ENCODE measurements at places on chromosomes 3 and 15.

DNA sequence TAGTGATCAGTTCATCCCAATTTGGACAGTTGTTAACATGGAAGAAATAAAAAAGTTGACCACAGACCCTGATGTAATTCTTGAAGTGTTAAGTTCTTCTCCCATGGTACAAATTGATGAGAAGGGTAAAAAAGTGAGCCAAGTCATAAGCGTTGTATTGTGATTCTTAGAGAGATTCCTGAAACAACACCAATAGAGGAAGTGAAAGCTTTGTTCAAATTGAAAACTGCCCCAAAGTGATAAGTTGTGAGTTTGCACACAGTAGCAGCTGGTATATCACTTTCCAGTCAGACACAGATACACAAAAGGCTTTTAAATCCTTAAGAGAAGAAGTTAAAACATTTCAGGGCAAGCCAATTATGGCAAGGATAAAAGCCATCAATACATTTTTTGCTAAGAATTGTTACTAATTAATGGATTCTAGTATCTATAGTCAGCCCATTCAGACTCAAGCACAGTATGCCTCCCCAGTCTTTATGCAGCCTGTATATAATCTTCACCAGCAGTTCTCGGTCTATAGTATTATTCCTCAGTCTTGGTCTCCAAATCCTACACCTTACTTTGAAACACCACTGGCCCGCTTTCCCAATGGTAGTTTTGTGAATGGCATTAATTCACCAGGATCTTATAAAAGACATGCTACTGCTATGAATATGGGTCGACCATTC, 38.2 kb downstream of the CDIN1 start:
- no peak for DNase-seq

GRCh38 chr3:183579967-183580900, 24.7 kb upstream of the KLHL6 start:
- no peak for DNase-seq

DNA sequence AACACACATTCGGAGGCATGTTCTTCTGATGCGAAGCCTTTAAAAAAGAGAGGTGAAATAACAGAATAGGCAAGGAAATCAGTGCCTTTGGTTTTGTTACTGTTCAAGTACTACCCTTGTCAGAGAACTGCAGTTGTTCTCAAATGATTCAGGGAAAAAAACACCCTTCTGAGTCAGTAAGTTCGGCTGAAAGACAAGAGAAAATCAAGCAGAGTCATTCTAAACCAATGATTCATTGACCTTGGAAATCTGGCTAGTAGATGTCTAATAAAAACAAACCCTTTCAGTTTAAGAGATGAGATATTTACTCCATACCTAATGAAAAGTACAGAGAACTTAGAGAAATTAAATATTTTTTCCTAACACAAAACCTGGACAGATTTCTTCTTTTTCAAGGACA, 72.7 kb upstream of the ABI3BP start:
- DNase-seq = no peak

GRCh38 chr3:182035324-182035723, 323.6 kb downstream of the SOX2 start:
- no peak for DNase-seq

DNA sequence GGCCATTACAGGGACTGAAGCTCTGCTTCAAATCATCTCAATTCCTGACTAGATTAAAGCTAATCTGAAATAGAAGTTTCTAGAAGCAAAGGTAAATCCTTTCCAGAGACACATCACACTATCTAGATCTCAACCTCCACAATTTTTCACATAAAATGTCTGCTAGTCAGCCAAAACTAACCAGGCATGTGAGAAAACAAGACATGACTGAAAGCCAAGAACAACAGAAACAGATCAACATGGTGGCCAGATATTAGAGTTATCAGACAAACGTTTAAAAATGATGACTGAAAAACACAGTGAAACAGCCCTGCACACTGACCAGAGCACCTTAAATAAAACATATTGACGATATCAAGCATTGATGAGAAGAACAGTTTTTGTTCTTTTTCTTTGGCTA, 59.1 kb downstream of the SUMF1 start:
- DNase-seq = no peak

GRCh38 chr15:63052961-63053698, 10.6 kb downstream of the TPM1 start:
- DNase-seq = no peak

DNA sequence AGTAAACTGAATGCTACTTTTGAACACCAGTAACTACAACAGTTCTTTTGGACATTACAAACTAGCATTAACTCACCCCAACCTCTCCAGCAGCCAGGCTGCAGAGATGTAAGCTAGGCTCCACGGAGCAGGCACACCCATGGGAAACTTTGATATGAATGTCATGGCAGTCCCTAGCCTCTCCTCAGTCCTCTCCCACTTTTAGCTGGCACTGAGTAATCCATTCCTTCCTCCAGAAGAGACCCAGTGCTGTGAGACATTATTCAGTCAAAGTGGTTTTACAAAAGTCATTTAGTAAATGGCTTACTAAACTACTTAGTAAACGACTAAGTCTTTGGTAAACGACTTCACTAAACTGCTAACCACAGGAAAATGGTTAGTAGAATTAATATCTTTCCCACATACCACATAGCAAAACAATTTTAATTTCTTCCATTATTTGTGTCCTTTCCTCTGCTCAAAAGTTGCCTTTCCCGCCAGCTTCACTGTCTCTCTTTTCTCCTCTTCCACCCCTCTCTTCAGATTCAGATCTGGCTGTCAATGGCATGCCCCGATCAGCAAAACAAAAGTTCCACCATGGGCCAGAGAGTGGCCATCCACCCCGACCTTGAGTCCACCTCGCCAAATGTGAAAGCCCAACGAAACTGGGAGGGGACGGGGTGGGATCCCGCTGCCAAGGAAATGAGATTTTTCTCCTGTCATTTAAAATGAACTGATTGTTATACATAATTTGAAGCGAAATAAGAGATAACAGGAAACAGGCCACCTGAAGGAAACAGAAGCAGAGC, 67.5 kb upstream of the TJP1 start:
- DNase-seq = no peak

GRCh38 chr3:30628205-30628900, 22.0 kb downstream of the TGFBR2 start:
- no peak for DNase-seq

DNA sequence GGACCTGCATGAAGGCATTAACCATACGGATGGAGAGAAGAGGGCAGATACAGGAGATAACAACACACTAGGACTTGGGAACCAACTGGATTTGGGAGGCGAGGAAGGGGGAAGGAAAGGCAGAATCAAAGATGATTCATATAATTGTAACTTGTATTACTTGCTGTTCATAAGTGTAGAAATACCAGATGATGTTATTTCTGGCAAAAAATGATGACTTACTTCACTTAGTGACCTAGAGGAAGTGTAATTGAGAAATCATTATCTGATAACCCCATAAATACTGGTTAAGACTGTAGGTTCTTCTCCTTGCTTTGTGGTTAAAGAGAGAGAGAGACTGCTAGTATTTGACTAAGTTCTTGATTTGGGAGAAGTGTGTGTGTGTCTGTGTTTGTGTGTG, 50.5 kb upstream of the GK5 start:
- no peak for DNase-seq

DNA sequence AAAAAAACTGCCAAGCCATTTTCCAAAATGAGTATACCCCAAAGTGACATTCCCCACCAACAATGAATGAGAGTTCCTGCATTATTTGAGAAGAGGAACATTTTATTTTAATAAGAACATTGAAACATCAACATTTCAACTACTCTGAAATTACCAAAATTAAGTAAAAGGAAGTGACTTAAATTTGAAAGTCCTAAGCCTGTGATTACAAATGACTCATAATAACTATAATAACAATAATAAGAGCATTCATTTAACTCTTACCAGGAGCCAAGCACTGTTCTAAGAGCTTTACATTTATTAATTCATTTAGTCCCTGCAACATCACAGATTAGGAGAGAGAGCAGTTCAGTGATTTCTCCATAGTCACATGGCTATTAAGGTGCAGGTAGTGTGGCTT, 32.4 kb downstream of the LRRC28 start:
- DNase-seq = no peak

DNA sequence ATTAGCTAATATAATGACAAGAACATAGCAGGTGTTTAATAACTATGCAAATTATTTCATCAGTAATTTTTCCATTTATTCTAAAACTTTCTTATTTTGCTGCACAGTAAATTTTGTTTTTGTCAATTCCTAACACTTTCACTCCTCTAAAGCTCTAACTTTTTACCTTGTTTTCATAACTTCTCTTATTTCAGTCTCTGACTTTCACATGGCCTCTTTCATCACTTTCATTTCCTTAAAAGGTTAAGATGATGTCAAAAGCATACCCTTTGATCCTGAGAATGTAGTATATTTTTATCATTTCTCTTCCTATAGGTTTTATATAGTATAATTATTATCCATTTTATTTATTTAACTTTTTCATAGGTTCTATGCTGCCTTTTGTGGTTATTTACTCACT, 1325.8 kb upstream of the ALCAM start:
- no peak for DNase-seq

DNA sequence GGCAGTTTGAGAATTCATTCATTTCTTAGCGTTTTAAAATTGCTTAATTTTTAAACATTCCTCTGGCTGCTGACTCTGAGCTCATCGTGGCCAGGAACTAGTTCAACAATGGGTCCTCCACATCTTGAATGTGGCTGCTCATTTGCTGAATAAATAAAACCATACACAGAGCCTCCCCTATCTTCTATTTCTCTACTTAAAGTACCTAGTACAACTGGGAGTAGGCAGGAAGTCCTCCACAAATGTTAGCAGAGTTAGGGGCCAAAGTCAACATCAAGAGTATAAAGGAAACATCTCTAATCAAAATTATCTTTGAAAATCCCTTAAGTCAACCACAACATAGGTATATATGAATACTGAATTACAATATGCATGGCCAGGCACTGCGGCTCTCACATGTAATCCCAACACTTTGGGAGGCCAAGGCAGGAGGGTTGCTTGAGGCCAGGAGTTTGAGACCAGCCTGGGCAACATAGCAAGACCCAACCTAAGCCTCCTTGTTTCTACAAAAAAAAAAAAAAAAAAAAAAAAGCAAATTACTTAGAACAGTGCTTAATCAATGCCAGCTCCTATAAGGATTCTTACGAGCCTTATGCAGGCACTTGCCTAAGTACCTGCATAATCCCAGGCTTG, 57.5 kb upstream of the LMOD3 start:
- DNase-seq = no peak

DNA sequence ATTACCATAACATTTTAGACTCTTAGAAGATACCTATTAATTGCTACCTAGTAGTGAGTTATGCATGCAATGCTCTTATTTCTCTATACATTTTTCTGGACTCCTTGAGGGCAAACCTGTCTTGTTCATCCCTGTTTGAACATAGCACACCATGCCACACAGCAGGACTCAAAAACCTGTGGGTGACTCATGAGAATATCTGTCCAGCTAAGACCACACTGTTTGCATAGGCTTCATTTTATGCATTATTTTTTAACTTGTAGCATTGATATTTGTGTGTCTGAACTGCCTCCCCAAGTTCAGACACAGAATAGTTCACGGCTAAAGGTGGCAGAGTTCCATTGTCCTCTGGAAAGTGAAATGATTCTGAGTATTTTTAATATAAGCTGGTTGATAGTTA, 1.8 kb downstream of the LMCD1 start:
- no peak for DNase-seq

GRCh38 chr15:59918994-59919951, 84.8 kb upstream of the FOXB1 start:
- DNase-seq = peak; percentile 69

DNA sequence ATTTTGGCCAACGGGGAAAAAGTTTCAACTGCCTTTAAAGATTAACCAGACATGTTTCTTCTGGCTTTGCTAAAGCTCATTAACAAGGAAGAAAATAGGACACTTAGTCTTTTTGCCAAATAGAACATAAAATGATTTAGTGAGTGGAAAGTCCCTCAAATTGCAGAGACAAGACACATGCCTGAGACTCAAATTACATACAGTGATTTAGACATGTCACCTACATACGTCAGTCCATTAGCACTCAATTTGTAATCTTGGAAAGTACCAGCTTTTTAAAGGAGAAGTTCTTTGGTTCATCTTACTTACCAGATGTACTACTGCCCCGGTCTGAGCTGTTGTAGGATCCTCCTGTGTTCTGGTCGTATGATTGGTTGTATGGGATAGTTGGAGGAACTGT, 1134.2 kb downstream of the ROBO1 start:
- no peak for DNase-seq

DNA sequence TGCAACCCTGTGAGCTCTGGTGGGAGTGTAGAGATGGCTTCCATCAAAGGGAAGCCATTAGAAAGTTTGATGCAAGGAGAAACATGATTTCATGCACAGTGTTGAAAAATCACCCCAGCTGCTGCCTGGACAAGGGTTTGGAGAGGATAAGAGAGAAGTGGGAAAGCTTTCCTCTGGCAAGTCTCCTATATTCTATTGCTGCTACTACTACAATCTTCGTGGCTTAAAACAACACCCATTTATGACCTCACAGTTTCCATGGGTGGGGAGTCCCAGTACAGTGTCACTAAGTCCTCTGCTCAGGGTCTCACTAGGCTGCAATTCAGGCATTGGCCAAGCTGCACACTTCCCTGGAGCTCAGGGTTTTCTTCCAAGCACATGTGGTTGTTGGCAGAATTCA, 229.3 kb downstream of the TAFA4 start:
- DNase-seq = no peak

DNA sequence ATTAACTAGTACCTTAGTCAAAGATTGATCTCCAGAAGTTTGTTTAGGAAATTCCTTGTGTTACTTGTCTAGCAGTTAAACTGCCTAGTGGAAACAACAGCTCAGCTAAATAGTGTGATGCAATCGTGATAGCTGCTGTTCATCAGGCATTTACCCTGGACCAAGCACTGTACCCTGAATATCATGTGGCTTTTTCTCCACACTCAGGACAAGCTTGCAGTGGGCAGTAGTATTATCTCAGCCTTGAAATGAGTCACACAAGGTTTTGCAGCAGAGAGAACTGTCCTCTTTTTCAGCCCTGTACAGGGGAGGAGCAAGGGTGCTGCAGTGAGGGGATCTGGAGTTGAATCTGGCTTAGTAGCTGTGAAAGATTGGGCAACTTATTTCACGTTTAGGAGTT, 208.4 kb downstream of the TP63 start:
- DNase-seq = no peak

DNA sequence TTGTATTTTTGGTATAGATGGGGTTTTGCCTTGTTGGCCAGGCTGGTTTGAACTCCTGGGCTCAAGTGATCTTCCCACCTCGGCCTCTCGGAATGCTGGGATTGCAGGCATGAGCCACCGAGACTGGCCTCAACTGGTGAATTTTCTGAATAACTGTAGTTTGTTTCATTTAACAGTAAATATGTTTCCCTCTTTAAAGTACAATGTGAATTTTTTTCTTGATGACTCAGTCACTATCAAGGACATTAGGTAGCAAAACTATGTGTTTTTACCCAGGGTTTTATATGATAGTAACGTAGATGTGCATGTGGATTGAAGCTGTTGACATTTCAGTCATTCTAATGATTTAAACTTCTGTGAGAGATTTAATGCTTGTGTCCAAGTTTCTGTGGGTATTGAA, 40.2 kb upstream of the MAPKBP1 start:
- DNase-seq = no peak

GRCh38 chr3:71135373-71136088, 448.0 kb downstream of the FOXP1 start:
- DNase-seq = no peak
